ENCODE measurements at places on chromosomes 7 and 10.

DNA sequence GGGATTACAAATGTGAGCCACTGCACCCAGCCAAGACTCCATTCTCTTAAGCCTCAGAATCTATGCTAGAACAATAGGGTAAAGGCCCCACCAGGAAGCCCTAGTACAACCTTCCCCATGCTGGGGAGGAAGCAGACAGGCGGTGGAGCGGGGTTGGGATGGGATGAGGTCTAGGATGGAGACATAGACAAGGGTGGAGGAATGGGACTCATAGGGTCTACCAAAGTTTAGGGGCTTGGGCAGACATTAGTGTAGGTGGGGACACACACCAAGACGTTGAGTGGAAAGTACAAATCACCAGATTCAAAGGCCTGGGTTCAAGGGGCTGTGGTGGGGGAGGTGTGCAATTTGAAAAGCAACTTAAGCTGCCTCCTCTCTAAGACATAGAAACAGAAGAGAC lies 19.3 kb downstream of the PRSS2 start:
- DNase-seq: no peak
- H3K4me3 ChIP-seq: no peak overlapping the region
- no peaks in the 10 kb centered on the region for H3K36me3 ChIP-seq
- no peaks in the 10 kb centered on the region for H3K4me1 ChIP-seq
- no peak overlapping the region for H3K27ac ChIP-seq

DNA sequence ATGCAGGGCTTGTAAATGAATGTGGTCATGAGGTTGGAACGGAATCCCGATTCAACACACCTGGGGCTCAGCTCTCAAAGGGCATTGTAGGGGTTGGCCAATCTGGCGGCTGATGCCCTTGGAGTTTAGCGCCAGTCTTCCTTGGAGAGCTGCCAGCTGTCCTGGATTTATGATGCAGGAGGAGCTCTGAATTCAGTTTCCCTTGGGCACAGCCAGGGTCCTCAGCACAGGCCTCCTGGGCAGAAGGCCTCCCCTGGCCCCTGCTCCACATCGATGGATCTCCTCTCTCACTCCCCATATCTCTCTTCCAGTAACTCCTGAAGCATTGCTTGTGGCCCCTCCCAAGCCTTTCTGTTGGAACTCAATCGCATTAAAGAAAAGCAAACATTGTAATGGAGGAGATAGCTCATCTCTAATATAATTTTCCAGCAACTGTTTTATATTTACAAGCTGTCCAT lies 985 bp upstream of the CYTH3 start:
- H3K4me1 ChIP-seq: peaks cover 44% of the 10 kb centered on the region
- H3K27me3 ChIP-seq: peaks cover 5% of the 10 kb centered on the region
- peak overlapping the region; percentile 41 for H3K27ac ChIP-seq

DNA sequence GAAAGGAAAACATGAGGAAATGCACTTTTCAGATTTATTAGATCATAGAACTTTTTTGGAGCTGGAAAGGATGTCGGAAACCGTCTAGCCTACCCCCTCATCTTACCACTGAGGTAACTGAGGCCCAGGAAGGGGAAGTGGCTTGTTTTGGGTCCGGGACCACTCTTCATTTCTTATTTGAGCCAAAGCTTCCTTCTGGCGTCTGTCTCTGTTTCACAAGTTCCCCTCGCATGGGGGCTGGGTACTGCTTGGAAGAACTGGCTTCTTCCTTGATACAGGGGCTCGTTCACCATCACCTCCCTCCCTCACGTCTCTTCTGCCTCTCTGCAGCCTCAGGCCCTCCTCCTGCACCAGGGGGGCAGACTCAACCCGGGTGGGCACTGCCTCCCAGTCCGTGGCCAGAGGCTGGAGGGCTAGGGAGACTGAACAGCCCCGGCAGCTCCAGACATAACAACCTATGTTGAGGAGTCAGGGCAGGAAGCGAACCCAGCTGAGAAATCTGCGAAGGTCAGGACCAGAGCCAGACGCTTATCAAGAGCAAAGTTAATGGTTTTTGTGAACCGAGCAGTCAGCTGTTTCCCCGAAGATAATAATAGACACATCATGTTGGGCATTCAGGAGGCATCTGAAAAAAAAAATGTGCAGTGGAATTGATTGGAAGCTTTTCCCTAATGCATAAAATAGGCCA lies 12.9 kb downstream of the HTRA1 start:
- DNase-seq: no peak
- H3K27me3 ChIP-seq: peaks cover 8% of the 10 kb centered on the region
- H3K36me3 ChIP-seq: no peaks in the 10 kb centered on the region
- H3K27ac ChIP-seq: no peak overlapping the region
- H3K4me1 ChIP-seq: peaks cover 31% of the 10 kb centered on the region

DNA sequence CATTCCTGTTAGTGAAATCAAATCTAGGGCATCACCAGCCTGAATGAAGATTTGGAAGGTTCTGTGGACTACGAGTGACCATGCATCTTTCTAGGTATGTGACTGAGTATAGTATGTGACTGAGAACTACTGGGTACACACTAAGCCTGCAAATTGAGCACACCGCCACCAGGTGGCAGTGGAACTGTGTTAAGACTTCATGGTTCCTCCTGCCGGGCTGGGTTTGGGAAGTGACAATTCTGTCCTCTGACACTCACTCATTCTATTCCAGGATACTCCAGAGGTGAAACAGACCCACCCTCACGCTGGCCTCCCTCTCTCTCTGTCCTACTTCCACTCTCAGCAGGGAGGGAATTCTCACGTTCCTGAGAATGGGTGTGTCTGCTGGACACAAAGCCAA lies 84.0 kb upstream of the TMEM248 start:
- H3K36me3 ChIP-seq: no peaks in the 10 kb centered on the region
- no peak overlapping the region for H3K27ac ChIP-seq
- DNase-seq: no peak
- H3K27me3 ChIP-seq: no peaks in the 10 kb centered on the region
- no peaks in the 10 kb centered on the region for H3K4me1 ChIP-seq

- no peak overlapping the region for H3K4me3 ChIP-seq
- H3K4me1 ChIP-seq: peaks cover 14% of the 10 kb centered on the region
- no peak overlapping the region for H3K27ac ChIP-seq
- H3K36me3 ChIP-seq: no peaks in the 10 kb centered on the region
- no peaks in the 10 kb centered on the region for H3K27me3 ChIP-seq
Measured at GRCh38 chr7:30906515-30907240, 5.0 kb upstream of the AQP1 start.

GRCh38 chr10:117165538-117166417 lies 27.7 kb upstream of the VAX1 start:
- no peak overlapping the region for H3K27ac ChIP-seq
- DNase-seq: peak; percentile 79
- peaks cover 4% of the 10 kb centered on the region for H3K36me3 ChIP-seq
- H3K27me3 ChIP-seq: peaks cover 96% of the 10 kb centered on the region
- H3K4me1 ChIP-seq: peaks cover 15% of the 10 kb centered on the region

- H3K36me3 ChIP-seq: peaks cover 4% of the 10 kb centered on the region
- H3K4me3 ChIP-seq: peak overlapping the region; percentile 82
- H3K4me1 ChIP-seq: peaks cover 34% of the 10 kb centered on the region
- H3K27ac ChIP-seq: peak overlapping the region; percentile 74
Measured at GRCh38 chr10:24951201-24952142, 934 bp downstream of the PRTFDC1 start.

DNA sequence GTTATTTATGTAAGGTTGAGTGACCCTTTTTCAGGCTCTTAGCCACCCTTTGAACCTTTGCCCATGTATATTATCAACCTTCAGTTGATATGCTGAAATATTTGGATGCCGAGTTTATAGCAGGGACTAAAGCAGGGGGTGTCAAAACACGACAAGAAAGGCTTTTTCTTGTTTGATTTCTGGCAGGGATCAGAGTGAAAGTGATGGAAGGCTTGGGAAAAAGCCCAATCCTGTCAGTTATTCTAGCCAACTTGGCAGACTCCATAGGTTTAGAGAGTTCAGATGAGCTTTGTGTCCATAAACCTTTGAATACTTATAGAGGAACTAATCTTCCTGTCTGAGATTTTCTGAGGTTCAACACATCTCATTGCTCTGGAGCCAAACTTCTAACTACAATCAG lies 47.5 kb downstream of the INHBA start:
- H3K4me1 ChIP-seq: peaks cover 15% of the 10 kb centered on the region
- H3K36me3 ChIP-seq: peaks cover 4% of the 10 kb centered on the region
- no peak overlapping the region for H3K4me3 ChIP-seq
- DNase-seq: no peak
- no peaks in the 10 kb centered on the region for H3K27me3 ChIP-seq
- no peak overlapping the region for H3K27ac ChIP-seq

DNA sequence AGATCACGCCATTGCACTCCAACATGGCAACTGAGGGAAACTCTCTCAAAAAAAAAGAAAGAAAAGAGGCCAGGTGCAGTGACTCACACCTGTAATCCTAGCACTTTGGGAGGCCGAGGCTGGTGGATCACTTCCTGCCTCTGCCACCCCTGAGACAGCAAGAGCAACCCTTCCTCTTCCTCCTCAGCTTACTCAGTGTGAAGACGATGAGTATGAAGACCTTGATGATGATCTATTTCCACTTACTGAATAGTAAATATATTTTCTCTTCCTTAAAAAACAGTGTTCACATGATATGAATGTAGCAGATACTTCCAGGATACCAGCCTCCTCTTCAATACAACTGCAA lies 2.1 kb upstream of the ZKSCAN1 start:
- H3K27me3 ChIP-seq: peaks cover 5% of the 10 kb centered on the region
- no peak for DNase-seq
- peaks cover 4% of the 10 kb centered on the region for H3K36me3 ChIP-seq
- peak overlapping the region; percentile 8 for H3K4me3 ChIP-seq

- H3K36me3 ChIP-seq: no peaks in the 10 kb centered on the region
- peaks cover 14% of the 10 kb centered on the region for H3K4me1 ChIP-seq
- no peak for DNase-seq
- peaks cover 3% of the 10 kb centered on the region for H3K27me3 ChIP-seq
- no peak overlapping the region for H3K4me3 ChIP-seq
Measured at GRCh38 chr10:83607959-83608745, 531.2 kb upstream of the GHITM start.

DNA sequence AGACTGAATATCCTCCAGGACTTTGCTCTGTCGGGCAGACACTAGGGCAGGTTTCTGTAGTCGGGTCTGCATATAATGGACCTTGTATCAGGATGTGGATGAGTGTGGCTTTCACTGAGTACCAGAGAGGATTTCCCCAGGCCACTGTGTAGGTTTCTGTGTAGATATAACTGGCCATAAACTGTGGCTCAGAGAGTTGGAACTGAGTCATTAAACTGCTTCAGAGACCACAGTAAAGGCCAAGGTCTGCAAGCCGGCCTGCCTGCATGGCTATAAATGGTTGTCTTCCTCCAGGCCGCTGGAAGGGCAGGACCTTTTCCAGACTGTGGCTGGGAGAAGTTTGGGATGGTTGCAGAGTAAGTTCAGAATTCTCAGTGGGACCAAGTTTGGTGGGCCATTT lies 16.9 kb downstream of the ZNF92 start:
- no peak overlapping the region for H3K27ac ChIP-seq
- no peaks in the 10 kb centered on the region for H3K4me1 ChIP-seq

- H3K27ac ChIP-seq: no peak overlapping the region
- H3K4me1 ChIP-seq: peaks cover 8% of the 10 kb centered on the region
- no peak overlapping the region for H3K4me3 ChIP-seq
- DNase-seq: no peak
- H3K36me3 ChIP-seq: no peaks in the 10 kb centered on the region
Measured at GRCh38 chr10:1244493-1244892, 188.3 kb downstream of the WDR37 start.

DNA sequence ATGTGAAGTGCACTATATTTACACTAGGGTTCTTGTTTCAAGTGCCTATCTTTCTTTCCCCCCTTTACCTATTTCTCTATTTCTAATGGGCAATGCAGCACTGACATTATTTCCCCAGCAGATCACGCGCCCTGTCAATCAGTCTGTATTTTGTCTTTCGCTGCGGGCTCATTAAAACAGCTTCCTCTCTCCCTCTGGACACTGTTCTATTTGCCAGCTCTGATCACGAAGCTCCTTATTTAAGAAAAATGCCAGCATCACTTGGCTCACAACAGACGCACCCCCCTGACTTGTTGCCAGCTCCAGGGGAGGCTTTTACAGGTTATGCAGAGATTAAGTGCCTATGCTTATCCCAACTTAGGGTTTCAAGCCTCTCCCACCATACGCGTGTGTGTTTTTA lies 78.5 kb downstream of the EBF3 start:
- H3K4me3 ChIP-seq: no peak overlapping the region
- H3K4me1 ChIP-seq: peaks cover 41% of the 10 kb centered on the region
- DNase-seq: no peak
- no peak overlapping the region for H3K27ac ChIP-seq
- peaks cover 4% of the 10 kb centered on the region for H3K36me3 ChIP-seq

- no peaks in the 10 kb centered on the region for H3K27me3 ChIP-seq
- no peak overlapping the region for H3K4me3 ChIP-seq
- DNase-seq: no peak
- no peak overlapping the region for H3K27ac ChIP-seq
- peaks cover 12% of the 10 kb centered on the region for H3K4me1 ChIP-seq
Measured at GRCh38 chr7:116438267-116438666, 61.3 kb upstream of the CAV2 start.

GRCh38 chr7:153443032-153443701 lies 609.0 kb upstream of the DPP6 start:
- no peak overlapping the region for H3K4me3 ChIP-seq
- H3K4me1 ChIP-seq: no peaks in the 10 kb centered on the region
- no peak overlapping the region for H3K27ac ChIP-seq
- no peak for DNase-seq
- H3K36me3 ChIP-seq: no peaks in the 10 kb centered on the region

DNA sequence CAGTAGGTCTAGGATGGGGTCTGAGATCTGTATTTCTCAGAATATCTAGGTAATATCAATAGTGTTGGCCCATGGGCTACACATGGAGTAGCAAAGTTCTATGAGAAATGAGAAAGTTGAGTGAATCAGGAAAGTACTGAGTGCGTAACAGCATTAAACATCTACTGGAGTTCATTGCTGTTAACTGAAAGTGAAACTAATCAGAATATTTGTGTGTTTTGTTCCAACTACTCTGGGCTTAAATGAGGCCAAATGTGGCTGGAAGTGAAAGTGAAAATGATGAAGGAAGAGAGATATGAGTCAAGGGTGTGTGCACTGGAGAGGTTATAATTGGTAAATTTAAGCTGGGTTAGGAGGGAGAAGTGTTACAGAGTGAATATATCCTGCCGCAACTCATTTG lies 46.5 kb downstream of the TMEM106B start:
- no peaks in the 10 kb centered on the region for H3K4me1 ChIP-seq
- no peaks in the 10 kb centered on the region for H3K36me3 ChIP-seq
- H3K27ac ChIP-seq: no peak overlapping the region

GRCh38 chr10:19931894-19932590 lies 115.8 kb downstream of the PLXDC2 start:
- H3K4me3 ChIP-seq: no peak overlapping the region
- peak overlapping the region; percentile 81 for H3K27ac ChIP-seq
- H3K27me3 ChIP-seq: no peaks in the 10 kb centered on the region
- H3K4me1 ChIP-seq: peaks cover 32% of the 10 kb centered on the region

DNA sequence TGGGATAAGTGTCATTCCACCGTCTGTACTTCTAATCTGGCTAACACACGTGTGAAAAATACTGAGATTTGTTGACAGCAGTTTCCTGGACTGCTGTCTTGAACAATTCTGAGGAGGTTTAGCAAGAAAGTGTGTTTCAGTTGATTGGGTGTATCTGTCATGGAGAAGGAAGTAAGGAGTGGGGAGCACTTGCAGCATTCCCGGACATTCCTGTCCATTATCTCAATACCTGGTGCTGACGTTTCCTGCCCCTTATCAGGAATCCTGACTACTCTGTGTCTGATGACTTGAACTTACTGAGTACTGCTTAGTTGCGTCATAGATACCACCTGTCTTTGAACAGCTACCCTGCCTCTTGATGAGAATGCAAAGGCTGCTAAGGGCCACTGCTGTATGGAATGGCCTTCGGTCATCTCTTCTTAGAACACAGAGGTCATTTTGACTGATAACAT lies 72.0 kb upstream of the VKORC1L1 start:
- H3K4me3 ChIP-seq: no peak overlapping the region
- H3K36me3 ChIP-seq: no peaks in the 10 kb centered on the region
- H3K27me3 ChIP-seq: no peaks in the 10 kb centered on the region
- peaks cover 3% of the 10 kb centered on the region for H3K4me1 ChIP-seq
- H3K27ac ChIP-seq: no peak overlapping the region
- DNase-seq: no peak
